ELR (cell line): ENCODE measurements at places on chromosomes 2 and 18.

DNA sequence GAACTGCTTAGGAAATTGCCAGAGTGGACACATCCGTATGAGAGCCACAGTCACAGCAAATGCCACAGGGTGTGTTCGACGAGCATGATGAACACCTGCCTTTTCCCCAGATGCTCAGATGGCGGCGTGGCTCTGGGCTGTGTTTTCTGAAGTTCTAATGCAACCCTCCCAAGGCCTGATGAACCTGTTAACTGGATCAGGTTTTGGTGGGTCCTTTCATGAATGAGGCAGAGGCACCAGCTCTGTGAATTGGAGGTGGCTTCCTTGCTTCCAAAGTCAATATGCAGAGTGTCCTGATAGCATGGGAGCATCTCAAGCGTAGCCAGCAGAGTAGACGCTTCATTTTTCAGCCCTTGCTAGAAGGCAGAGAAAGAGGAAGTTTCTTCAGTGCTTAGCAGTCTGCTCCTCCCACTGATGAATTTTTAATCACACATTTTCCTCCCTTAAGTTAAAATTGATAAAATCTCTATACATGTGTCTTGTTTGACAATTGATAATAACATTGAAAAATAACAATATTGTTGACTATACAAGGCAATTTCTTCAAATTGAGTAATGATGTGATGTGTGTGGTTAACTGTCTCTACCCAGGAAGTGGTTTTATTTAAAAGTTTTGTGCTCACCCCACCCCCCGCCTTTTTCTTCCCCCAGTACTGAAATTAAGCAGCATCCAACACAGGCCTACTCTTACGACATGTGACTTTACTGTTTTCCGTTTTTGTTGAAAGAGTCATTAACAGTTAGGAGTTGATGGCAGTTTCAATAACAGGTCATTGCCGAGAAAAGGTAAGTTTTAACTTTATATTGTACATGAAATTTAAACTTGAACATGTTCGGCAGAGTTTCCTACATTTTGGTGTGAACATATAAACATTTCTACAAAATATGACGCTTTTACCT, at the start of gene ARHGAP15:
ARHGAP15 (plus strand) TSS at position 739 of the 900 bp plus-strand sequence.
- no peak for DNase-seq

GRCh38 chr2:28451793-28452533, 43.9 kb upstream of the PLB1 start:
- no peak for DNase-seq

- DNase-seq, result no peak
These were observed 200.8 kb upstream of the SLC35G4 start for GRCh38 chr18:11408555-11409065.

DNA sequence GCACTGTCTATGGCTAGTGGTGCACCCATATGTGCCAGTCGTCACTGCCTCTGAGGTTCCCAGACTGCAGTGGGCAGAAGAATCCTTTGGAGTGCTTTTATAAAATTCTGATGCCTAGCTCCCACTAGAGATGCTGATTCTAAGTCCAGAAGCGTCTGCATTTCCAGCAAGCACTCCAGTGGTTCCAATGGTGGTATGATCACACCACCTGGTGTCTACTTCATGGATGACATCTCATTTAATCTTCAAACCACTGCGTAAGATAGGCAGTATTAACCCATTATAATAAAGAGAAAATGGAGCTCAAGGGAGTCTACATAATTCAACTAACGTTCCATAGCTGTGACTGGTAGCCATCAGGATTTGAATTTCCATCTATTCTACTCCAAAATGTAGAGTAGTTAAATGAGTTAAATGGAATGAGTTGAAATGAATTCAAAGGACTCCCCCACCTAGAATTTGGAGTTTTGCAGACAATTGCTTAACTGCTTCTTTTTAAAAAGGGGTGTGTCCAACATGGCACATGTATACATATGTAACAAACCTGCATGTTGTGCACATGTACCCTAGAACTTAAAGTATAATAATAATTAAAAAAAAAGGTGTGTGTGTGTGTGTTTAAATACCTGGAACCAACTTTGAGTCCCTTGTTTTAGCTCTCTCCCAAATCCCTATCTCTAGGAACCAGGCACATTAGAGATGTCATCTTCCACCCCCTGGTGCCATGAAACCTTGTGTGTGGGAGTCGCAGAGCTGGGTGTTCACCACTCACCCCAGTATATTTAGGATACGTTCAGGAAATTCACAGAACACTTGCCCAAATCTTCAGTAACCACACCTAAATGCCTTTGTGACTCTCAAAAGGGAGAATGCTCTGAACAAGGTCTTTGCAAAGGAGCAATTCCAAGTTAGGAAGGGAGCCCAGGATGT, 14.1 kb downstream of the LAMA3 start:
- DNase-seq, result peak; percentile 83

DNA sequence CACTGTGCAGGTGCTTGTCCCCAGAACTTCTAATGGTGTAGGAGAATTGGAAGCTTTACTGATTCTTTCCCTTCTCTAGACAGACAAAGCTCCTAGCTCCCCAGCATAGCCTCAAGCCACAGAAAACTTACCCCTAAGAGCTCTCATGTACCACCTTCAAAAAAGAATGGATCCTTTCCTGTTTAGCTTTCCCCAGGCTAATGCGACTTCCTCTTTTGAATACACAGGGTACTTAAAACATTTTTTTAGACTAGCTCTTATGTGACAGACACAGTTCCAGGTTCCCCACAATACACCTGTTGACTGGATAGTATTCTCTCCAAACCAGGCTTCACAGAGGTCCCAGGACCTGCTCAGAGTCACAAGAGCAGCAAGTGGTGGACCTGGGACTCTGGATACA, 8.3 kb downstream of the CTAGE1 start:
- DNase-seq, result no peak

DNA sequence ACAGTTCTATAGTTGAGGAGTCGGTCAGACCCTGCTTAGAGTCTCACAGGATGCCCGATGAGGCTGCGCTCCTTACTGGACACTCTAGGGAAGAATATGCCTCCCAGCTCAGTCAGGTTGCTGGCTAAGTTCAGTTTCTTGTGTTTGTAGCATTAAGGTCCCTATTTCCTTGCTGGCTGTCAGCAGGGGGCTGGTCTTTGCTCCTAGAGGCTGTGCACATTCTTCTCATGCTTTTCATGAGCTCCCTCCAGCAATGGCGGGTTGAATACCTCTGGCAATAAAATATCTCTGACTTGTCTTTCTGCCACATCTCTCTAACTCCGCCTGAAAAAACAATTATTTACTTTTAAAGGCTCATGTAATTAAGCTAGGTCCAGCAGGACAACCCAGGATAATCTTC, 79.4 kb upstream of the DNAJC10 start:
- DNase-seq, result no peak

- no peak for DNase-seq
These were observed 10.8 kb downstream of the COQ10B start for GRCh38 chr2:197464175-197464574.

GRCh38 chr2:179443180-179443579, 178.5 kb upstream of the SESTD1 start:
- no peak for DNase-seq

DNA sequence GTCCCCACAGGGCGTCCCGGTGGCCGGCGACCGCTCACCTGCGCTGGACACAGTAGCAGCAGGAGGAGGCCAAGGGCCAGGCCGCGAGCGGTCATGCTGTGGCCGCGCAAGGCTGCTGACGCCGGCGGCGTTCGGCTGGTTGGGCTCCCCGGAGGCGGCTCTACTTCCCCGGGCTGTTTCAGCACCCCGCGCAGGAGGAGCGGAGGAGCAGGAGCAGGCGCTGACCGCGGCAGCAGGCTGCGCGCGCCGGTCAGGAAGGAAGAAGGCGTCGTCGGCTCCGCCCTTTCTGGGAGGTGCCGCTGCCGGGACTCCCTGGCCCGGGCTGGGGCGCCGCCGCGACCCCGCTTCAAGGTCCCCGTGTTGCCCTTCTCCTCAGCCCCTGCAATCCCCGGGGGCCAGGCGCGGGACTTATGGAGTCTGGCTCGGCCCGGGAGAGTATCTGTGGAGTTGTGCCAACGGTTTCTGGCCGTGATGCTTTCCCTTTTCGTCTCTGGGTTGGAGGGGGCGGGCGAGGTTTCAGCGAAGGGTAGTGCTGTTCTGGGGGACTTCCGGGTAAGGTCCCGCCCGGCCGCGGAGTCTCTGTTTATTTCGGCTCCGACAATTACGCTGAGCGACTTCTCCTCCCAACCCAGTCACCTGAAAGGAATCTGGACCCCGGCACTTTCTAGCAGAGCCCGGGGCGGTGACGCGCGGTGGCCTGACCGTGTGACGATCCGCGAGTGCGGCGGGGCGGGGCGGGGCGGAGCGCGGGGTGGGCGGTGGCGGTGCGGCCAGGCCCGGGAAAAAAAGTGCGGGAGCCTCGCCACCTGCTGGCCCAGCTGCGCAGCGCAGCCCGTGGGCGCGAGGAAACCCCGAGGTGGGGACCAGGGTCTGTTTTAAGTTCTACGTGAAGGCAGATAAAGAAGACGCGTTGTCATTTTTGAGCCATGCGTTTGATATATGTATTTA, at the start of gene NPC1:
NPC1 (minus strand) TSS at position 258 of the 948 bp plus-strand sequence; CDS start at position 95, 163 bp downstream.
- peak; percentile 99 for DNase-seq

DNA sequence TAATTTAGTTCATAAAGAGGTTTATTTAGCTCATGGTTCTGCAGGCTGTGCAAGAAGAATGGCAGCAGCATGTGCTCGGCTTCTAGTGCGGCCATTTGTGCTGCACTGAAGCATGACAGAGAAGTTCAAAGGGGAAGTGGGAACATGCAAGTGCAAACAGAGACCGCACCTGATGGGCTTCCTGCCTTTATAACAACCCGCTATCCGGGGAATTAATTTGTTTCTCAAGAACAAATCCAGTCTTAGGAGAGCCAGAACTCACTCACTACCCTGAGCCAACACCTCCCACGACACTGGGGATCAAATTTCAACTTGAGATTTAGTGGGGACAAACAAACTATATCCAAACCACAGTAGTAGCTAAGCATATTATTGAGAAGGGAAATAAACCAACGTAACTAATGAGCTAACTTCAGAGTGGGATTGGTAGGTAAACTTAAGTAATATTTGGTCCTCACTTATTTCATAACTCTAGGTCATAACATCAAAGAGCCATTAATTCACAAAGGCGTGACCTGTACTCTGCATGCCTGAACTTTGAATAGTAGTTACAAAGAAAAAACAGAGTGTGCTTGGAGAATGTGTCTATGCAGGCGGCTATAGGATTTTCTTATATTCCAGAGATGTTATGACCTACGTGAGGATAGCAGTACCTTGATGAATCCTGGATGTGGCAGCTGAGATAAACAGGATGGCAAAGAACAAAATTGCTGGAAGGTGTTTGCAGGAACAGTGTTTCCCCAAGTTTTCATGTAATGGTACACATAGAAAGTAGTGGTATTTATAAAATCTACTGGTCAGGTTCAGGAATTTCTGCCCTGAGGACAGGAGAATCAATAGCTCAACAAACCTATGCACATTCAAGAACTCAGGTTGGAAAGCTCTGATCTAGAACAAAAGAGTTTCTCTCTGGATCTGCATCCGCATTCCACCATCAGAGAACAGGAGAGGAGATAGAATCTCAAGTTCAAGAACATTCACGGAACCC, 845.9 kb upstream of the ID2 start:
- DNase-seq, result no peak

- peak; percentile 41 for DNase-seq
These were observed 41.4 kb upstream of the DTNB start for GRCh38 chr2:25714740-25715139.

GRCh38 chr2:1593371-1594122, 150.8 kb downstream of the PXDN start:
- peak; percentile 90 for DNase-seq

- DNase-seq, result no peak
These were observed 14.6 kb downstream of the MRPL35 start for GRCh38 chr2:86213699-86214502.

DNA sequence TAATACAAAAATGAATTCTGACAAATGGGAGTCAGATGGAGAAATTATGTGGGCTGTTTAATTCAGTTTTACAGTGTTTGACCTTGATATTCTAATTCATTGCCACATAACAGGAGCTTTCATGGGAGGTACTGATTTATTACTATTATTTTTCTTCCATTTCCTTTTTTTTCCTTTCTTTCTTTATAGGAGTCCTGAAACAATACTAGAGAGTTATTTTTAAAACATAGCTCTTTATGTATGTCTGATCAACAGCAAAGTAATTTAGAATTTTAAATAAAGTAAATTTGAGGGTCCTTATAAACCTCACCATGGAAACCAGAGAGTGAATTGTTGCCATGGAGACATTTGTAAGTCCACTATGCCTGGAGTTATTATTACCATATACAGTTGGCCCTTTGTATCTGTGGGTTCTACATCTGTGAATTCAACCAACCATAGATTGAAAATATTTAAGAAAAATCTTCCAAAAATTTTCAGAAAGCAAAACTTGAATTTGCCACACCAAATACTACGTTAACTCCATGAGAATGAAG, 40.9 kb upstream of the PPP4R1 start:
- no peak for DNase-seq

GRCh38 chr2:31075431-31075830, 62.8 kb downstream of the GALNT14 start:
- DNase-seq, result no peak

DNA sequence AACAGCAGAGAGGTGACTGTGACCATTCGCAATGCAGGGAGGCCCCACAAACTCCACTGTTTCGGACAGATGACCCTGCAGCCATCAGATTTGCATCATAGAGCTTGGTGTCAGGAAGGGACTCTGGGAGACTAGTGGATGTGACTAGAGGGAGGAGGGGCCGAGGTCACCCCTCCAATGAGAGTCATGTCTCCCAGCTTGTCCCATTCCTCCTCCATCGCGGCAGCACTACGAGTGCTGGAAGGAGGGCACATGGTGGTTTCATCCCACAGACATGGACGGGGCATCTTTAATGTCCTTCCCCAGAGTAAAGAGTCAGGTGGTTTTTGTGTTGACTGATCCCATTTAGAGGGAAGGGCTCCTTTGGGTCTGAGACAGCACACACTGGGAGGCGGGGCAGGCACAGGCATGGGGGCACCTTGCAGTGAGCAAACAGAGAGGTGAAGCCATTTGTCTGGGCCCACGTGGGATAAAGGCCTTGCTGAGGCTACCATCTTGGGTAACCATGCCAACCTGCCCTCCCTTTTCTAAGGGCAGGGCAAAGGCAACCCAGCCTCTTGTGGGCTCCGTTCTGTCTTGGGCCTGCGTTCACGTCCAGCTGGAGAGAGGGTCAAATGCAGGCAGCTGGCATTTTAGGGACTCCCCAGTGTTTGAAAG, 208.1 kb downstream of the ASB1 start:
- no peak for DNase-seq

GRCh38 chr2:146870691-146871090, 974.1 kb upstream of the ACVR2A start:
- DNase-seq, result peak; percentile 57

DNA sequence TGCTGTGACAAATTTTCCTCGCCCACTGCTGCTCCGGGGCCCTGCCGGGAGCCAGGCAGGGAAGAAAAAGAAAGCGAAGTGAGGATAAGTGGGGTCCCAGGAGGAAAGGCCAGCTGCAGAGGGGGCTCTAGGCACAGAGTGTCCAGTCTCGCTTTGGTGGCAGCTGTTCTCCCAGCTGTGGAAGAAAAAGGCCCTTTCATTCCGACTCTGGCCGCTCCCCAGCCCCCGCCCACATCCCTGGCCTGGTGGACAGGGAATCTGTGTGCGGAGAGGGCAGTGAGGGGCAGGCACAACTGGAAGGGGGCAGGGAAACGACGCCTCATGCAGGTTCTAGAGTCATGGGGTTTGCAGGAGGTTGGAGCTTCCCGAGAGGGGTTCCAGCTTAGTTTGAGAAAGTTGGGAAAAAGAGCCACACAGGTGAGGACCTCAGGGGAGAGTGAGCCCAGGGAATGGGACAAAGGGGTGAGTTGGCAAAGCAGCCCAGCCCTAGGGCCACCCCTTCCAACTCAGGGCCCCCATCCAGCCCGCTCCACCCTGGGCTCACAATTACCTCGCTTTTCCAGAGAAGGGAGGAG, 1.8 kb downstream of the RTKN start:
- peak; percentile 66 for DNase-seq

GRCh38 chr2:100010606-100011005, 131.8 kb downstream of the AFF3 start:
- no peak for DNase-seq

- no peak for DNase-seq
These were observed 133.5 kb downstream of the TFCP2L1 start for GRCh38 chr2:121151311-121152109.
